ENCODE measurements at places on chromosomes 13 and 19. TPM values are rescaled to one million over a fixed set of nuclear protein-coding genes. Genes with fewer than 3 reads are reported as not detected.

Gene NEK5
- total RNA-seq = 1.4 TPM

Gene KASH5
- total RNA-seq = not detected

- DNase-seq = no peak
These were observed 20.1 kb upstream of the RXFP2 start for GRCh38 chr13:31719214-31719613.

DNA sequence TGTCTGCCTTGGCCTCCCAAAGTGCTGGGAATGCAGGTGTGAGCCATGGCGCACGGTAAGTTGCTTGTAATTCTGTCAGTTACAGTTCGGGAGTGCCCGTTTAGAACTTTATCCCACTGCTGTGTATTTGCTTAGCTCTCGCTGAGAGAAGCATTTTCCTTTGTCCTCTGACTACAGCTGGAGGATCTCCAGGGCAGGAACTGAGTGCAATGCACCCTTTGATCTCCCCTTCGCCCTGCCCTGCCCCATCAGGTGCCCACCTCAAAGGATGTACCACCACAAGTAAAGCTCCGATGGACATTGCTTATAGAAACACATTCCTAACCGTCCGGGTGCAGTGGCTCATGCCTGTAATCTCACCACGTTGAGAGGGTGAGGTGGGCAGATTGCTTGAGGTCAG is 6.5 kb downstream of the BRME1 start:
- DNase-seq = no peak

DNA sequence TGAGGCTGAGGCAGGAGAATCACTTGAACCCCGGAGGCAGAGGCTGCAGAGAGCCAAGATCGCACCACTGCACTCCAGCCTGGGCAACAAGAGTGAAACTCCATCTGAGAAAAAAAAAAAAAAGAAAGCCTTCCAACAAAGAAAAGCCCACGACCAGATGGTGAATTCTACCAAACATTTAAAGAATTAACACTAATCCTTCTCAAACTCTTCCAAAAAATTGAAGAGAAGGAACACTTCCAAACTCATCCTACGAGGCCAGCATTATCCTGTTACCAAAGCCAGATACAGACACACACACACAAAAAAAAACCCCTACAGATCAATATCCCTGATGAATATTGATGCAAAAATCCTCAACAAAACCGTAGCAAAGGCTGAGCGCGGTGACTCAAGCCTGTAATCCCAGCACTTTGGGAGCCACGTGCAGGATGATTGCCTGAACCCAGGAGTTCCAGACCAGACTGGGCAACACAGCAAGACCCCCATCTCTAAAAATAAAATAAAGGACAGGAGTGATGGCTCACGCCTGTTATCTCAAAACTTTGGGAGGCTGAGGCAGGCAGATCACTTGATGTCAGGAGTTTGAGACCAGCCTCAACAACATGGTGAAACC is 6.2 kb upstream of the EVI5L start:
- no peak for DNase-seq

- DNase-seq = no peak
These were observed 7.8 kb downstream of the SLC7A1 start for GRCh38 chr13:29587645-29588044.

DNA sequence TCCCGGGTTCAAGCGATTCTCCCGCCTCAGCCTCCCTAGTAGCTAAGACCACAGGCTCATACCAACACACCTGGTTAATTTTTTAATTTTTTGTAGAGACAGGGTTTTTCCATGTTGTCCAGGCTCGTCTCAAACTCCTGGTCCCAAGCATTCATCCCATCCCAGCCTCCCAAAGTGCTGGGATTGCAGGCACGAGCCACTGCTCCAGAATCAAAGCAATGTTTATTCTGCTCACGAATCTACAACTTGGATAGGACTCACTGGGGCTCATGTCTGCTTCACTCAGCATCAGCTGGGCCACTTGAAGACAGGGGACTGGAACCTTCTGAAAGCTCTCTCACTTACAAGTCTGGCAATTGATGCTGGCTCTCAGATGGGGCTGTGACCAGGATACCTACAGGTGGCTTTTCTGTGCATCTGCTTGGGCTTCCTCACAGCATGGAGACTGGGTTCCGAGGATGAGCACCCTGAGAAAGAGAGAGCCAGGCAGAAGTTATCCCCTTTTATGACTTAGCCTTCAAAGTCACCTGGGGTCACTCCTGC is 8.2 kb upstream of the ZNF792 start:
- no peak for DNase-seq

DNA sequence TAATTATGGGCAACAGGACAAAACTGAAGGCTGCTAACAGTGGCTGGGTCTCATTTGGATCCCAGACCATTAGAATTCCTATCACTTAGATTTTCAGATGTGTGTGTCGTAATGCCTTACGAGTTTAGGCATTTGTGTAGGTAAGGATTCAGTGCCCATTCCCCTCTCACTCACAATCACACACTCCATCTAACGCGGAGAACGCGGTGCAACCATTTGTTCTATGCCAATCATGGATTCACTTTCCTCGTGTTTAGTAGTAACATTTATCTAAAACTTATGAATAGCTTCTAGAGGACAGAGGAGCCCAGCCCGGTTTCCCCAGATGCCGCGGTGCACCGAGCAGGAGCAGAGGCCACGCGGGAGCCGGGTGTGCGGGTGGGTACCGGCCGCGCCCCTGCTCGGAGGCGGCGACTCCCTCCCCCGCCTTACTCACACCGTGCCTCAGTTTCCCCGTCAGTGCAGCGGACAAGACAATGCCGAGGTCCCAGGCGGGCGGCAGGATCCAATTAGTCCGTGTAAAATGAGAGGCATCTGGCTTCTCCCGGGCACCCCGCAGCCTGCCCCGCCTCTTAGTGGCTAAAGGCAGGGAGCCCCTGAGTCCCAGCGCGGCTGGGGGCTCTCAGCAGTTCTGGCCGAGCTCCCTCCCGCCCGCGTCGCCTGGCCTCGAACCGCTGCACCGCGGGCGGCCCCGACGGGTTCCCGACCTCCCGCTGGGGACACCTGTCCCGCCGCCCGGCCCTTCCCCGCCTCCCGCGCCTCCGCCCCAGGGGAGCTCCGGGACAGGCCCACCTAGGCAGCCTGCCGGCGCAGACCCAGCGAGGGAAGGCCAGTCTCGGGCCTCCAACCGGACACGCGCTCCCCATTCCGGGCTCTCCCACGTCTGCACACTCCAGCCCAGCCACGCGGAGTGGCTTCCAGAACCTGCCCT is 5.9 kb upstream of the C1QTNF9B start:
- no peak for DNase-seq

Data from urinary bladder (tissue), 4 donors.